ENCODE measurements at places on chromosomes 7 and 10. TPM values are rescaled to one million over a fixed set of nuclear protein-coding genes. Genes with fewer than 3 reads are reported as not detected.

- no peak for DNase-seq
These were observed 2.2 kb downstream of the GSAP start for GRCh38 chr7:77413861-77414424.

DNA sequence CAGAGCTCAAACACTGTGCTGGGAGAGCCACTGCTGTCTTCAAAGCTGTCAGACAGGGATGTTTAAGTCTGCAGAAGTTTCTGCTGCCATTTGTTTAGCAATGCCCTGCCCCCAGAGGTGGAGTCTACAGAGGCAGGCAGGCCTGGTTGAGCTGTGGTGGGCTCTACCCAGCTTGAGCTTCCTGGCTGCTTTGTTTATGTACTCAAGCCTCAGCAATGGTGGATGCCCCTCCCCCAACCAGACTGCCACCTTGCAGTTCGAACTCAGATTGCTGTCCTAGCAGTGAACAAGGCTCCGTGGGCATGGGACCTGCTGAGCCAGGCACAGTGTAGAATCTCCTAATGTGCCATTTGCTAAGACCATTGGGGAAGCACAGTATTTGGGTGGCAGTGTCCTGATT, 4.6 kb upstream of the CYP2C19 start:
- no peak for DNase-seq

DNA sequence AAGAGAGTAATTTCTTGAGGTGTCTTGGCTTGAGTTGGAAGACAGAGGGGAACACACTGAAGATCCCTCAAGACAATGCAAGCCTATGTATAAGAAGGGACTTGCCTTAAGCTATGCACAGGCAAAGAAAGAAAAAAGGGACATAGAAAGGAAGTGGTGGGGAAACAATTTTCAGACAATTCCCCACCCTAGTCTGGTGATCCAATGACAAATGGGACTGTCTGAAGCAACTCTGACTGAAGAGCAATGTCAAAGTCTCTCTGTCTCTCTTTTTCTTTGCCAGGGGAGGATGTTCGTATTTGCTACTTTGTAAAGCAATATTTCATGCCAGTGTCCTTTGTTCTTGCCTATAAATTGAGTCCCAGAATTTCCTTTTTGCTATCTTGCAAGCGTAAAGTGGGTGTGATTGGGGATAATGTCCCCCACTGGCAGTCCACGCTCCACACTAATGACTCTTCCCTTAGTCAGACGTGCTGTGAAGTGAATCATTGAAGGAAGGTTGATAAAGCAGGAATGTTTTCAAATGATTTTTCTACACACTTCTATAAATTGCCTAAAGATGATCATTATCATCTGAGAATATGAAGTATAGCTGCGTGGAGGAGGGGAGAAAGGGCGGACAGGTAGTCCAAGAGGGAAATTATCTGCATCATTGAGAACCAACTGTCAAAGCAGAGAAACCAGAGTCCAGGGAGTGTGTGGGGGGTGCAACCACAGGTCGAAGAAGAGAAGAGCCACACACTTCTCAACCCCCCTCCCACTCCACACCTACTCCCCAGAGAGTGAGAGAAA, 243.8 kb upstream of the ETV1 start:
- no peak for DNase-seq

DNA sequence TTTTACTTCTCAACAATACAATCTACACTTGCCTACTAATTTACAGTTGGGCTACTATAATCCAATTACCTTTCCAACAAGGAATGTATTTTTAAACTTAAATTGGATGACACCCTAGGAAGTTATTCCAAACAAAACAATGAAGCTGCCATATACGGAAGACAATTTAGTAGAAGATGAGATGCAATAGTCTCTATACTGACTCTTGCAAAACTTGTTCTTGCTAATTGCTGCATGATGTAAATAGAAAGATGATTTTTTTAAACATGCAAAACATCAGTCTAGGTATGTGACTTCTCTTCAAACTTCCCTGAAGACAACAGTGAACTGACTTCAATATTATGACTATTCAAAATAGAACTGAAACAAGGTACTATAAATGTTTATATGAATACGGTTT, 17.6 kb downstream of the NT5C3A start:
- DNase-seq: no peak

Gene CD36
- total RNA-seq: 94.8 TPM

- DNase-seq: no peak
These were observed at the start of gene DIP2C for GRCh38 chr10:689452-690371. Gene DIP2C, minus strand, starts transcription at chr10:689668. Its CDS starts 90 bp downstream, at chr10:689578.

Gene ARHGEF5
- 10.4 TPM for total RNA-seq

Gene SGMS1
- 60.5 TPM for total RNA-seq

DNA sequence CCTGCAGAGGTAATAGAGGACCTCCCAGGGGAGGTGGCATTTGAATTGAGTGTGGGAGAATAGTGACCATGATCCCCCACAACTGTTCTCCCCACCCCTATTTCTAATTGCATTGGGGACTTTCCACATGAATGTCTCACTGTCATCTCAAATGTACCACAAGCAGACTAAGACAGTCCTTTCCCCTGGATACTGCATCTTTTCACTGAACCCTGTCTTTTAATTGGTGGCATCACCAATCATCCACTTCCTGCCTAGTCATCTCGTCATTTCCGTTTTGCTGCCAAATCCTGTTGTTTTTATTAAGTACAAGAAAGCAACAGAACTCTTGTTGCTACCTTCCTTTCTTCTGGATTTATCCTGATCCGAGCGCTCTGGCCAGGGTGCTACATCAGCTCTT, 120.3 kb downstream of the NRP1 start:
- no peak for DNase-seq

- no peak for DNase-seq
These were observed 186.1 kb downstream of the TRIL start for GRCh38 chr7:28771906-28772622.

Gene BEND7
- 38.5 TPM for total RNA-seq

Gene BNIP3
- total RNA-seq: 33.6 TPM

Gene GNGT1
- total RNA-seq: not detected

DNA sequence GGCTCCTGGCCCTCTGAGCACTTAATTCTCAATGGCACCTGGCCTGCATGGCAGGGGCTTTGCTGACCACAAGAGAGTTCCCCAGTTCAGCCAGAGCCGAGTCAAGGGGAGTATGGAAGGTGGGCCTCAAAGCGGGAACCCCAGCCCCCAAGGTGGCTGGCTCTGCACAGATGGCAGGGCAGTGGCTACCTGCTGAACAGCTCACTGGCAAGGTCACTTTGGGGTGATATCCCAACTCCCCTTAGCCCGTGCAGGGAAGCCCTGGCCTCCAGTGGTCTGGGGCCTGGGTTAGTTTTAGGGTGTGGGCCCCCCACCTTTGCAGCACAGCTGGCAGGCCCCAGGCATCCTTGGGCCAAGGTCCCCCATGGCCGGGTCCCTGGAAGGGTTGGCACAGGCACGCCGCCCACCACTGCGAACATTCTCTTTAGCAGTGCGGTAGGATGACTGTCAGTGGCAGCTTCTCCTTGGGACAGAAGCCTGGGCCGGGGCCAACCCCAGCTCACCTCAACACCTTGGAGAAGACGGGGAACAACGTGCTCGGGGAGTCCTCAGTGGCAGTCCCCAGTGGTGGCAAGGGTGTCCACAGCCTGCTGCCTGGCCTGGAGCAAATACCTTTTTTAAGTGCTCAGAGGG, 36.8 kb downstream of the PPIF start:
- DNase-seq: no peak

Gene HOXA11
- 3.7 TPM for total RNA-seq

DNA sequence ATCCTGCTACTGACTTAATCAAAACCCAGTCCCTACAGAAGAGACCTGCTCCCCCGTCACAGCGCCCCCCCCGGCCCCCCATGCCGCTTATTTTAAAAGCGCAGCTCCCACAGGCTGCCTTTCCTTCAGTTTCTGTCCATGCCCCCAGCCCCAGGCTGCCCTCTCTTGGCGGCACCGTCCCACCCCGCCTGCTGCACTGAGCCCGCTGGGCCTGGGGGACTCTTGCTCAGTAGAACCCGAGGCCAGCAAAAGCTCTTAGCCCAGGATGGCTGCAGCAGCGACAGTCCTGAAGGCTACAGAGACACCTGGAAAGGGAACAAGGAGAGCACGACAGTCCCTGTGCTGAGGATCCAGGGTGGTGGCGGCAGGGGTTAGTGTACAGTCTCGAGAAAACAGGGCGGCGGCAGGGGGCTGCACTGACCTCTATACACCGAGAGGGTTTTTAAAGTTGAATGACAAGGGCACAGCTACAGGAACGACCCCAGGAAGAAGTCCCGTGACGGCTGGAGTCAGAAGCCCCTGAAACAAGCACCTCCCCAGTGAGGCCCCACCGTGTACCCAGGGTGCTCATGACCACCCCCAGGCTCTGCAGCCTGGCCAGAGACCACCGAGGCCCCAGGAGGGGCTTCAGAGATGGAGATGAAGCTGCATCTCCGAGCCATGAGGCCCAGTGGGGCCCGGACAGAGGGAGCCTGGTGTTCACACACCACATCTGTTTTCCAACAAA, 54.4 kb downstream of the ZRANB1 start:
- DNase-seq: no peak

Gene MOGAT3
- not detected for total RNA-seq

Gene CALML5
- total RNA-seq: 3.7 TPM

- DNase-seq: no peak
These were observed 10.9 kb downstream of the CDCA7L start for GRCh38 chr7:21934808-21935207.

GRCh38 chr10:63247771-63248170, 114.6 kb downstream of the NRBF2 start:
- DNase-seq: no peak

Gene CARD11
- 3.7 TPM for total RNA-seq

DNA sequence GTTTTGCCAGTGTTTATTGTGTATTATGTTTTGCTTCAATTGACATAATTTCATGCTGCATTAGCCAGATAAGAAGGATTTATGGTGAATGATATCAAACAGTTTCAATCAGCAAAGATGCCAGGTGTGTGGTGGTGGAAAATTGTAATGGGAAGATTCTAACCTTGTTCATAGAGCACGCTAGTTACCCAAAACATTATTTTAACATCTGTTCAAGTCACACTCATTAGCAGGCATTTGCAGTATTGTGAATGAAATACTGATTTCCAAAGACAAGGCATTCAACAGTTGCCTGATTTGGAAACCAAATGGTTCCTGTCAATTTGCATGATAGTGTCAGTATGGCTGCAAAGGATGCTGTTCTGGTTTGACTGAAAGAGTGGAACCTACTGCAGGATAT, 129.7 kb downstream of the EPC1 start:
- no peak for DNase-seq
